ENCODE measurements at places on chromosomes 5 and 9. TPM values are rescaled to one million over a fixed set of nuclear protein-coding genes. Genes with fewer than 3 reads are reported as not detected.

GRCh38 chr5:83946516-83946915 is 225.9 kb upstream of the HAPLN1 start:
- no peak for DNase-seq

GRCh38 chr5:167759057-167759821 is 532.2 kb upstream of the WWC1 start:
- DNase-seq: no peak

- no peak for DNase-seq
These were observed 21.1 kb upstream of the TERT start for GRCh38 chr5:1315709-1316587.

DNA sequence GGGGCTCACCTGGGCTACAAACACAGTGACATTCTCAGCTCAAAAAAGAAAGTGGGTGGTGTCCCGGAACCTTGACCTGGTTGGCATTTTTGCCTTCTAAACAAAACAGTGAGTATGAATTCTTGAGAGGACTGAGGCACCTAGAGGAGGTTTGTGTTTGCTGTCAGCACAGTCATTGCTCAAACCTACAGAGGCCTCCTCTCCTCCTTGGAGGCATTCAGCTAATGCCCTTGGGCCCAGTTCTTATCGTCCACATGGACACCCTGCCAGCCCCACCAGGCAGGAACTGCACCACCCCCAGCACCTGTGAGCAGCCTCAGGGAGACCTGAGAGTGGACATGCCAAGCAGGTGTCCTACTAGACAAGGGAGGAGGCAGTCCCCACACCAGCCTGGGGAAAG is 156.7 kb downstream of the SYK start:
- DNase-seq: no peak

PTGS1 gene
- total RNA-seq: 0.47 TPM

CDH9 gene
- 34.2 TPM for total RNA-seq

PDZD2 gene
- 22.0 TPM for total RNA-seq

MARVELD2 gene
- total RNA-seq: 0.78 TPM

DNA sequence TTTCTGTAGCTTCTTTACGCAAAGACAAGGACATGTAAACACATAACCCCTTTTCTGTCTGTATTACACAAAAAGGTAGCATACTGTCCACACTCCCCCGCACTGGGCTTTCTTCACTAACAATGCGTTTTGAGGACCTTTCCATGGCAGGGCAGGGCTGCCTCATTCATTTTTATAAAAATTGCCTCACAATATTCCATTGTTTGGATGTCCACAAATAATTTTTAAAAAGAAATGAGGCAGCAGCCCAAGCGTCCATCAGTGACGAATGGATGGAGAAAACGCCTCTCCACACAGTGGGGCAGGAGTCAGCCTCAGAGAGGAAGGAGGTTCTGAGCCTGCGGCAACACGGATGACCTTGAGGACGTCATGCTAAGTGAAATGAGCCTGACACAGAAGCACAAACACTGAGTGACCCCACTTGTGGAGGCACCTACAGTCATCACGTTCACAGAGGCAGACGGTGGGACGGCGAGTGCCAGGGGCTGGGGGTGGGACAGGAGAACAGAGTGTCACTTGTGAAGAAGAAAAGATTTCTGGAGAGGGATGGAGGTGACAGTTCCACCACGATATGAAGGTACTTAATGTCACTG is 67.8 kb downstream of the RASGEF1C start:
- no peak for DNase-seq

DNA sequence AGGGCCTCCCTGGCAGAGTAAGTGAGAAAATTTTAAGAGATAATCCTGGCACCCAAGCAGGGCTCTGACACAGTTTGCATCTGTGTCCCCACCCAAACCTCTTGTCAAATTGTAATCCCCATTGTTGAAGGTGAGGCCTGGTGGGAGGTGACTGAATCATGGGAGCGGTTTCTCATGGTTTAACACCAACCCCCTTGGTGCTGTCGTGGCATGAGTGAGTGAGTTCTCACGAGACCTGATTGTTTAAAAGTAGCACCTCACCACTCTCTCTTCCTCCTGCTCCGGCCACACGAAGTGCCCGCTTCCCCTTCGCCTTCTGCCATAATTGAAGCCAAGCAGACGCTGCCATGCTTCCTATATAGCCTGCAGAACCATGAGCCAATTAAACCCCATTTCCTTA is 80.1 kb downstream of the FBXW11 start:
- DNase-seq: no peak

KCNV2 gene
- total RNA-seq: not detected

GRCh38 chr5:115686051-115686737 is 60.4 kb upstream of the TMED7 start:
- no peak for DNase-seq

DNA sequence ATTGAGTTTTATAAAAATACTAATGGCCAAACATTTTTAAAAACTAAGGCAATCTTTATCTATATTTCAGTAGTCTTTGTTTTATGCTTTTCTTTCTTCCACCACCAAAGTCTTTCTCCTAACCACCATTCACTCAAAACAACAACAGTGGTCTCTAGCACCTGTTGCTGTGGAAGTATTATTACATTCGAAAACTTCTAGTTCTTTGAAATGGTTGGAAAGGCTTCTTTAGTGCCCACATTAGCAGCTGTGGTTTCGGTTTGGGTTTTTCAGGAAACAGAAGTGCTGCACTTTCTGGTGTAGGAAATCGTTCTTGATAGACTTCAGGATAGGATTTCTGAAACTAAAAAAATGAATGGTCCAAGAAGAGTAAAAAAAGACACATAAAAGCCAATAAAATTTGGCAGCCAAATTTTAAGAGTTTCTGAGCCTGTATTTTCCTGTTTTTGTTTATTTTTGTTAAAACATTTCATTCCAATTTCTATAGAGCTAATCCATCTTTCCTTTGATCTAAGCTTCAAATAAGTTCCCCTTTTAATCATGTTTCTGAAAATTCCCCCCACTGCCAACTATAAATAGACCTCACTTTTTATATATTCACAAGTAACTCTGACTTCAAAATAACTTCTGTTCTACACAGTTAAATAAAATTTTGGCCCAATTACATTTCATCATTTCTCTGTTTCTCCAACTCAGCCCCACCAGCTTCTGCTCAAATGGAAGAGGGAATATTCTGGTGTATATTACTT is 102.2 kb downstream of the DEPDC1B start:
- DNase-seq: no peak

PCDHB14 gene
- 13.4 TPM for total RNA-seq

- no peak for DNase-seq
These were observed 428.2 kb downstream of the ENC1 start for GRCh38 chr5:74212336-74212735.

- peak; percentile 11 for DNase-seq
These were observed 221.0 kb downstream of the TSSK1B start for GRCh38 chr5:113213551-113214425.

EXOSC2 gene
- total RNA-seq: 53.5 TPM

GRCh38 chr5:35887321-35888100 is 30.8 kb downstream of the IL7R start:
- no peak for DNase-seq

DNA sequence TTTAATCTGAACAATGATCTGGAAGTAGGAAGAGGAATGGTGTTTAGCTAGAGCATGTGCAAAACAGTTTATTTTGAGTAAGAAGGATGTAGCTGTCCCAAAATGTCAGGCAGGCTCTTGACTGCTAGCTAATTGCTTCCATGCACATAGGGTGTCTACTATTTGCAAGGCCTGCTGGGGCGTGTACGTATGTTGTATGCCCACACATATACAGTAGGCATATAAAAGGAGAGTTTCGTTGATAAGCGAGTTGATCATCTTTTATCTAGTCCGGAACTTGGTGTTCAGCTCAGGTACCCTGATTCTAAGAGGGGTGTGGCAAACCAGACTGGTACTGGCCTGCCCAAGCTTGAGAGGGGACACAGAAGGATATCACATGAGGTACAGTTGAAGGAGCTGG is 177.2 kb downstream of the GOLPH3 start:
- no peak for DNase-seq

TLX3 gene
- total RNA-seq: not detected

CTSV gene
- total RNA-seq: 0.94 TPM

- DNase-seq: no peak
These were observed 201.3 kb downstream of the ALDH1A1 start for GRCh38 chr9:72751541-72751940.

PKD2L2 gene
- not detected for total RNA-seq

DNA sequence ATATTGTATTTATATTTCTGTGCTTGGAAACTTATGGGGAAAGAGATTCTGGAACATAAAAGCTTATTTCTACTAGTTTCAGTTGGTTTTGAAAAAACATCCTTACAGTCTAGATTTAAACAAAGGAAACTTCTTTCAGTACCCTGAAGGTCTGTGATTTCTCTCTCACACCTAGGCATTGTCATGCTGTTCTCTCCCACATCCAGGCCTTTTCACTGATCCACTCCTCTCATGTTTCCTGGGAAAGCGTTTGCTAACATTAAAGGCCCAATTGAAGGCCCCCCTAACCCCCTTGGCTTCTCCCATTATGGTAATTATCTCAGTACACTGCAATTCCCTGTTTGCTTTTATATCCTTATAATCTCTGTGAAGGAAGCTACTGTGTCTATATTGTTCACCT is 856 bp upstream of the PCDHGA3 start:
- DNase-seq: no peak

All from occipital lobe (tissue), 3 donors.